DMS 273 treated with DMSO at 0.1 percent for 48 hours (cell line): ENCODE measurements at places on chromosomes 1 and 21.

DNA sequence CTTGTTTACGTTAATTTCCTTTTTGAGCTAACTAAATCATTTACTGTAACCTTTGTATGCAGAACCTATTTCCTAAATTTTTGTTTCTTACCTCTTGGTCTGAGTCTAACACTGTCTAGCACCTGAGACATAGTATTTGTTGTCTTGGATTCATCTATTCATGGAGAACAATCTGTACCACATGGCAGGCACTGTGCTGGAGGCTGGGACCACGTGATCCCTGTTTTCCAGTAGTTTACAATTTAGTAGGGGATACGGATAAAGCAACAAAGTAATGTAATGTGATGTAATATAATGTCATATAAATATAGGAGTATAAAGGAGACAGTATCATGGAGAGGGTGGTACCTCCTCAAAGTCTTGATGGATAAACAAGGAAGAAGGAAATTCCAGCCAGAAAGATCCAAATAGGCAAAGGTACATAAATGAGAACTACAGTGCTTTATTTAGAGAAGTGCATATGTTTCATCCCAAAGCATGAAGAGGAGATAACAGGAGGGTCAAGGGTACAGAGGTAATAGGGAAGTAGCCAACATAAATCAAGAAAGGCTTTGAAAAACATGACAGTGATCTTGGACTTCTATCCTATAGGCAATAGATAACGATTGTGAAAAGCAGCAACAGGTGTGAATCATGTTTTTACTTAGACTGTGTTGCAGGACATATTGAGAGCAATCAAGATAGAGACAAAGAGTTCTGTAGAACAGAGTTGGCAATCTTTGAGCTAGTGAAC, 25.9 kb upstream of the CLCA4 start:
- no peak for DNase-seq

DNA sequence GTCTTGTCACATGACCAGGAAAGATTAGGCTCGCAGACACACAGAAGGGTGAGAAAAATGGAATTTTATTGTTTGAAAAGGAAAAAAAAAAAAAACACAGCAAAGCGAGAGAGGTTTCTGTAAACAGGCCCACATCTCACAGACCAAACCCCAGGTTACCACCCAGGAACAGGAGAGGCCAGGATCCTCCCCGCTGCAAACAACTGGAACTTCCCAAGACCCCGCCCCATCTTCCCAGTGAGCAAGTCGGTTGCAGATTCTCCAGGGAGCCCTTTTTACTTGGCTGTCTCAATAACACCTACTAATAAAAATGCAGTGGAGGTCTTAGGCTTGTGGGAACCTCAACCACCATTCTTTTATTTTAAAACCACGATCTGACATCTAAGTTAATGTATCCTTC, 84.7 kb upstream of the ETS2 start:
- no peak for DNase-seq

DNA sequence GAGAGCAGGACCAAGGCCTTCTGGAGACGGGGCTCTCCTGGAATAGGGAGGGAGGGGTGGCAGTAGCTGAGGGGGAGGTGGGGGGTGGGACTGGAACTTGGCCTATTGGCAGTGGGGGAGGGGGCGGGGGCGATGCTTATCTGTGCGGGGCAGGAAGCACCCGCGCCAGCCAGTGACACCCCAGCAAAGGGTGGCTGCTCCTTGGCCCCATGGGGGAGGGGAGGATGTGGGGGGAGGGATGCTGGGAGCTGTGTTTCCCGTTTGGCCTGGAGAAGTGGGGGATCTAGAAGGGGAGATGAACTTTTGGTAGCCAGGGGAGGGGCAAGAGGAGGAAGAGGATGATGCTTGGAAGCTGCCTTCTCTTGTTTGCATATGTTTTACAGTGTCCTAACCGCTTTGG, 11.0 kb downstream of the ZBTB7B start:
- no peak for DNase-seq

DNA sequence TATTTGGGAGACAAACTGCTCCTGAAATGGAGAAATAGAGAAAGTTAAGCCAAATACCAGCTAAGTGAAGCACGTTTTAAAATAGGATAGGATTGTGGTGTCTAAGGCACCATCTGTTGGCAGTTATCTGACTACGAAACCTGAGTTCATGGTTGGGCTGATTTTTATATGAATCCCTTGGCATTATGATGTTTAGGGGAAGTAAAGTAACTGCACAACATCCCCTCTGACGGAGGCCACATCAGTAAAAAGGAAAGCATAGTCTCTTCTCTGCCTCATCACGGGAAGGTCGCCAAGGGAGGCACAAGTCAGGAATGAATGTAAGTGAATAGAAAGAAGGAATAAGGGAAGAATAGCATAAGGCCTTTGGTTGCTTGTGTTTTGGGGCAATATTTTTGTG, 128.0 kb downstream of the PRRX1 start:
- no peak for DNase-seq

DNA sequence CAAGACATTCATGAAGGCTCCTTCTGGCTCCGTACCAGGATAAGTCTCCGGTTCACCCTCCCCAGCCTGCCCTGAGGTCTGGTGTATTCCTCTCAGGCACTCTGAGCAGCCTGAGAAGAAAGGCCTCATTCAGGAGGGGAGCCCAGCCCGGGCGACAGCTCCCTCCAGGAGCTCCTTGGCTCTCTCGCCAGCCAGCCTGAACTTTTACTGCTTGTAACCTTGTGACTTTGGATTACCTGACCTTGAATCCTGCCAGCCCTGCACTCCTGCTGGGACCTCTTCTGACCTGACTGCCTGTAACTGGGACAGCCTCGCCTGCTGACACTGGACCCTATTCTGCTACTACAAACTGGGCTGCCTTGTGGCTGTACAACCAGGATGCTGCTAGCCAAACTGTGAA, 65.8 kb downstream of the CD34 start:
- DNase-seq = no peak

DNA sequence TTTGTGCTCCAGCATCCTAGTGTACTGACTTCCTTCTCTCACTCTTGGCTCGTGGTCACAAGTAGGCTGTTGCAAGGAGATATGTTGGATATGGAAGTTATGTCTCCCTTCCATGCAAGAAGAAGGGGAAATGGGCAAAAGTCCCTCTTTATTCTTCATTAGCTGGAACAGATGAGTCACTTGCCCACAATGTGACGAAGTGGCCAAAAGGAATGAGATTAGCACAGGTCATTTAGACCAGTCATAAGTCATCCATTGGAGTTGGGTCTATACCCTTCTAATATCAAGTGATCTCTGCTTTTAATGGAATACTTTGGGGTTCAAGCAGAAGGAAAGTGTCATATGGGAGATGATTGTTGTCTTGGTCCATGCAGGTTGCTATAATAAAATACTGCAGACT, 91.2 kb upstream of the NGF start:
- DNase-seq = no peak

DNA sequence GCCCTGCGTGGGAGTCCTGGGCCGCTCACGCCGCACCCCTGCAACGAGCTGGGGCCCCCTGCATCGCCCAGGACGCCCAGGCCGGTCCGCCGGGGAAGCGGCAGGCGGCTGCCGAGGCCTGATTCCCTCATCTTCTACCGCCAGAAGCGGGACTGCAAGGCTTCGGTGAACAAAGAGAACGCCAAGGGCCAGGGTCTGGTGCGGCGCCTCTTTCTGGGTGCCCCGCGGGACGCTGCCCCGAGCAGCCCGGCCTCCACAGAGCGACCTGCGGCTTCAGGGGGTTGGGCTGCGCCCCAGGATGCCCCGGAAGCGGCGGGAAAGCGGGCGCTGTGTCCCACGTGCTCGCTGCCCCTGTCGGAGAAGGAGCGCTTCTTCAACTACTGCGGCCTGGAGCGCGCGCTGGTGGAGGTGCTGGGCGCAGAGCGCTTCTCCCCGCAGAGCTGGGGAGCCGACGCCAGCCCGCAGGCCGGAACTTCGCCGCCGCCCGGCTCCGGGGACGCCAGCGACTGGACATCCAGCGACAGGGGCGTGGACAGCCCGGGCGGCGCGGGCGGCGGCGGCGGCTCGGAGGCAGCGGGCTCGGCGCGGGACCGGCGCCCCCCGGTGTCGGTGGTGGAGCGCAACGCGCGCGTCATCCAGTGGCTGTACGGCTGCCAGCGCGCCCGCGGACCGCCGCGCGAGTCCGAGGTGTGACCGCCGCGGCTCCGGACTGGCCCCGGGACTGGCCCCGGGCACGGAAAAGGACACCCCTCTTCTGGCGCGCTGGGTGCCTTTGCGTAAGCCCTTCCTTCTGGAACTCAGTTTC, 2.7 kb downstream of the FAM110D start:
- DNase-seq = no peak

- DNase-seq = no peak
Measured at GRCh38 chr1:161193561-161194235, 5.2 kb downstream of the ADAMTS4 start.

DNA sequence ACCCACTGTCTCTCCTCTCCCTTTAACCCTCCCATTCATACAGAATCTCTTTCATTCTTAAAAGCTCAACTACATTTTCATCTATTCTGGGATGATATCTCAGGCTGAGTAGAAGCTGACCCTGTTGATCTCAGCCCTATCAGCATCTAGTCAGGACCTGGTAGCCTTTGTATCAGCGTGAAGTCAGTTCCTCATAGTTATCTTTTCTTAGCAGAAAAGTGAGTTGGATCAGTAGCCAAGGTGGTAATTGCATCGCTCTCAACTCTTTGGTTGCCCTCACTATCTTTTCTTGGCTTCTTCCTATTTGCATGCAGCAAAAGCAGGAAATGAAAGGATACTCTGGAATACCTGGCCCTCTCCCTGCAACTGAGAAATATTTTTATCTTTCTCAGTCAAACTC, 13.6 kb upstream of the GOLT1A start:
- no peak for DNase-seq

DNA sequence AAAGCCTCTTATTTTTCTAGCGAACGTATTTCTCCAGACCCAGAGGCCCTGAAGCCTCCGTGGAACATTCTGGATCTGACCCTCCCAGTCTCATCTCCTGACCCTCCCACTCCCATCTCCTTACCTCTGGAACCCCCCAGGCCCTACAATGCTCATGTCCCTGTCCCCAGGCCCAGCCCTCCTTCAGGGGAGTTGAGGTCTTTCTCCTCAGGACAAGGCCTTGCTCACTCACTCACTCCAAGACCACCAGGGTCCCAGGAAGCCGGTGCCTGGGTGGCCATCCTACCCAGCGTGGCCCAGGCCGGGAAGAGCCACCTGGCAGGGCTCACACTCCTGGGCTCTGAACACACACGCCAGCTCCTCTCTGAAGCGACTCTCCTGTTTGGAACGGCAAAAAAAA, 68.7 kb downstream of the ALPL start:
- DNase-seq = no peak

DNA sequence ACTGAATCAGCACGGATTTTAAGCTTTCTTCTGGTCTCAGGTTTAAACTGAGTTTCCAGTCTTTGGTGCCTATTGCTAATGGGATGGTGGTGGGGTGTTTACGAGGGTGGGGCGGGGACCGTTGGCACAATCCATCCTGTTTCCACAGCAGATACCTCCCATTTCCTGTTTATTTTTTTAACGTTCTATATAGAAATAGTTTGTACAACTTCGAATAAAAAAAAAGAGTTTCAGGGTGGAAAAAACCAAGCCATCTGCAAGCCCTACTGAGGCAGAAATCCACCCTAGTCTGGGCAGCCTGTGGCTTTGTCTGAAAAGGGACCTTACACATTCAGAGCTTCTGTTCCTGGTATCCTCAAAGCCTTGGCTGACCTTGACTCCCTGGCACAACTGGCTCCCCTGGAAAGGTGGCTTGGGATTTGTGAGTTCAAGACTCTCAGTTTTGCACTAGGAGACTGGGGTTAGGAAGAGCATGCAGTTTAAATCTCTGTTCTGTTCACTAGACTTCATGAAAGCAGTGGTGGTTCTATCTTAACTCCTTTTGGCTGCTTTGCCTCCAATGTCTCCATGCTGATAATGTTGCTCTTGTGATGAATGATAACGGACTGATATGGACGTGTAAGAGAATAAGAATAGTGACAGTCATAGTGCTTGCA, 46.7 kb downstream of the VANGL2 start:
- DNase-seq = no peak

- no peak for DNase-seq
Measured at GRCh38 chr1:29925058-29925457, 688.7 kb downstream of the PTPRU start.

- no peak for DNase-seq
Measured at GRCh38 chr1:199804526-199804925, 223.0 kb upstream of the NR5A2 start.

DNA sequence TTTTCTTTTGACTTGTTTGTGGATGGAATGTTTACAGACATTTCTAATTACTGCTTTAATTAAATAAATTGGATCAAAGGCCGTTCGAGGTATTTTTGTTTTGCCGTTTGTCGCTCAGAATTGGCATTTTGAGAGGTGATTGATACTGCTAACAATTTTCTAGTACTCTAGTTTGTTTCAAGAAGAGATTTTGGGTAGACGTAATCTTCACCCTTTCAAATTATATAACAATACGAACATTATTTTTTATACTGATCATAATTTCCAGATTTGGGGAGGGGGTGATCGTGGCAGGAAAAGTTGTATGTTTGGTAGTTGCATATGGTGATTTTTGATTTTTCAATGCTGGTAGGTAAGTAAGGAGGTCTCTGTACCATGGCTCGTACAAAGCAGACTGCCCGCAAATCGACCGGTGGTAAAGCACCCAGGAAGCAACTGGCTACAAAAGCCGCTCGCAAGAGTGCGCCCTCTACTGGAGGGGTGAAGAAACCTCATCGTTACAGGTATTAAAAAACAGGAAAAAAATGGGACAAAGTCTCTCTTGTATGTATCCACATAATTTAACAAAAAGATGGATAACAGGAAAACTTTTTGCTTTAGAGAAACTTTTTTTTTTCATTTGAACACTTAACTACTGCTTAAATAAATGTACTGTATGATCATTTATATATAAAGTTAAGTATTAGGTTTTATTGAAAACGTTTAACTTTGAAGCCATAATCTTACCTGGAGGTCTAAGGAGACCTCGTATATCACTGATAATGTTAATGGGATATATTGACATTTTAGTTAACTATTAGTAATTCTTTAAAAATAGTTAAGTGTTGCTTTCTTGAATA, 1.7 kb downstream of the H3-3A start:
- no peak for DNase-seq
